Stimulated activated CD4-positive, alpha-beta T cell treated with anti-CD3 and anti-CD28 coated beads, Interleukin-15, amount 100 ng/mL, for 1 hour (primary cell): ENCODE measurements at places on chromosomes 1 and 21.

DNA sequence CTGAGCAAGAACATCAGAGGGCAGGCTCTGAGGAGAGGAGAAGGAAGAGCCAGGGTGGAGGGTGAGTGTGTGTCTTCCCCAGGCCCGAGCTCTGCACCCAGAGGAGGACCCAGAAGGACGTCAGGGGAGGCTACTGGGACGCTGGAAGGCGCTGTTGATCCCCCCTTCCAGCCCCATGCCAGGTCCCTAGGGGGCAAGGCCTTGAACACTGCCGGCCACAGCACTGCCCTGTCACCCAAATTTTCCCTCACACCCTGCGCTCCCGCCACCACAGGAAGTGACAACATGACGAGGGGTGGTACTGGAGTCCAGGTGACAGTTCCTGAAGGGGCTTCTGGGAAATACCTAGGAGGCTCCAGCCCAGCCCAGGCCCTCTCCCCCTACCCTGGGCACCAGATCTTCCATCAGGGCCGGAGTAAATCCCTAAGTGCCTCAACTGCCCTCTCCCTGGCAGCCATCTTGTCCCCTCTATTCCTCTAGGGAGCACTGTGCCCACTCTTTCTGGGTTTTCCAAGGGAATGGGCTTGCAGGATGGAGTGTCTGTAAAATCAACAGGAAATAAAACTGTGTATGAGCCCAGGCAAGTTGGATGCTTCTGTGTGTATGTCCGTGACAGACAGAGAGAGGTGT, 17.1 kb downstream of the BCAN start:
- DNase-seq, result no peak

DNA sequence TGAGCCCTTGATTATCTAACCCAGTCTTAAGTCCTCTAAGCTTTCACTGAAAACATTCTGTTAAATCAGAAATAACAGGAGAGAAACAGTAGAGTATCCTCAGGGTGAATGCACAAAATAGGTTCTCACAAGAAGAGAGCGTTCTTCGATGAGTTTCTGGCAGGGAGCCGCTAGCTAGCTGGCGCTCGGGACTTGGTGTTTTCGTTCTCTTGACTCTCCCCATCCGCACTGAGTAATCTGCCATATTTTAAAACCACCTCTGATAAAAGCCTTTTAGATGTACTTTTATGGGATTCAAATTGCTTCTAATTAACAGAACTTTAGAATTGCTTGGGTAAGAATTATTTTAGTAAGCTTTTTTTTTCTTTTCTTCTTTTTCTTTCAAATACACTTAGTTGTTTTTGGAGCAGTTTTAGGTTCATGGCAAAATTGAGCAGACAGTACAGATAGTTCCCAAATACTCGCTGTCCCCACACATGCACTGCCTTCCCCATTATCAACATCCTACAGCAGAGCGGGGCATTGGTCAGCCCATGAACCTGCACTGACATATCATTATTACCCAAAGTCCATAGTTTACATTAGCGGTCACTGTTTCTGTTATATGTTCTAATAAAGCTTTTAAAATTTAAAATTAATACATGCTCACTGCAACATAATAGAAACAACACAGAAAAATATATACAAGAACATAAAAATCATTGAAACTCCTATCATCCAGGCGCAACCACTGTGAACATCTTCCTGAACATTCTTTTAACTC, 35.4 kb downstream of the PRDM2 start:
- DNase-seq, result no peak

DNA sequence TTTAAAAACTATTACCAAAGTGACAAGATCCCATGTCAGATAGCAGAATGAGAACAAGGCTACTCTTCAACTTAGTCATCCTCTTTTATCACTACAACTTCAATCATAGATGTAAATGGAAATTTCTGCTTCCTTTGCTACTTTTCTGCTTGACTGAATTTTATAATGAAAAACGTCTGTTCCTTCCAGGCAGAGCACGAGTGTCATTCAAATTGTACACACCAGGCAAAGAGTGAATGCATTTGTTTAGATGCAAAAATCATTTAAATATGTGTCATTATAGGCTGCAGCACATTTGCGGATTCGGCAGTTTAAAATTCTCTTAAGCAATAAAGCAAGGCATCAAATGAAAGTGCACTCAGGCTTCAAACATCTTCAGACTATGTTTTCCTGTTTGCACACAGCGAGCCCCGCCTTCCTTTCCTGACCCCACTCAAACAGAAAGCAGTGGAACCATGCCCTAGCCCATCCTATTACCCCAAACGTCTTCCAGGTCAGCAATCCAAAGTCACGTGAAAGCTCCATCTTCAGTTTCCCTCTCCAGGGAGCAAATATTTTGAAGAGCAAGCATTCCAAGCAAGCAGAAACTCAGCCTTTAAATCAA, 99.6 kb downstream of the APP start:
- no peak for DNase-seq

- no peak for DNase-seq
Observed at GRCh38 chr1:2446394-2446793, 29.7 kb upstream of the PLCH2 start.

DNA sequence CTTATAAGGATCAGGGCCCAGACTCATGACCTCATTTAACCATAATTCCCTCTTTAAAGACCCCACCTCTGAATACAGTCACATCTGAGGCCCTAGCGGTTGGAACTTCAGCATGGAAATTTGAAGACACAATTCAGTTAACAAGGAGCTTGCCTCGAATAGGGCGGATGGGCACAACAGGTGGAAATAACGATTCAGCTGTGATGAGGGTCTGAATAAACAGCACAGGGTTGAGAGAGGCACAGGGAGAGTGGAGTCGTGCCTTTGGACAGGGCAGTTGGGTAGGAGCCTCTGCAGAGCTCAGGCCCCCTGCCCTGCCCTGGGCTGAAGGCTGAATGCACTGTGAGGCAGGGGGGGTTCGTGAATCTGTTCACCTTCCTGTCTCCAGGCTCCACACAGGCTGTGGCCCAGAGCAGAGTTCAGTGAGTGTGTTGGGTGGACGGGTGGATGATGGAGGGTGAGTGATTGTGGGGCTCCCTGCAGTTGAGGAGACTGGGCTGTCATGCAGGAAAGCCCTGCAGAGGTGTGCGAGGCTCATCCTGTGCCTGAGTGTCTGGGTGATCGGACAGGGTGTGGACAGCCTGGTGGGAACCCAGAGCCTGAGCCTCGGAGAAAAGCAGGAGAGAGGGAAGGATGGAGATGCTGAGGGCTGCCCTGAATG, 243.1 kb downstream of the FOXD2 start:
- DNase-seq, result no peak

GRCh38 chr1:2206813-2207487, 12.4 kb upstream of the FAAP20 start:
- DNase-seq, result no peak

DNA sequence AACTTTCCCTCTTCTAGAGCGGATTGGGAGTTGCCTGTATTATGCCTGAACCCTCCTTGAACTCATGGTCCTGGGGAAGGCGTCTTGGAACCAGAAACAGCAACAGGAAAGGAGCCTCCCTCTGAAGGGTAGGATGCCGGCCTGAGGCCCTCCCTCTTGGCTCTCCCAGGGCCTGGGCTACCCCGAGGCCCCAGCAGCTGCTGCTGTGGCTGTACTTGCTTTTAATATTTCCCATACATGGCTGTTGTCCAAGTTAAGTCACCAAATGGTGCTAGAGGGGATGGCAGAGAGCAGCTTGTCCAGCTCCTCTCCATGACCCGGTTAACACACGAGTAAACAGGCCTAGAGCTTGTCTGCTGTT, 10.5 kb downstream of the CHRNB2 start:
- DNase-seq, result no peak

GRCh38 chr1:111361761-111362160, 65.8 kb downstream of the OVGP1 start:
- DNase-seq, result no peak

- no peak for DNase-seq
Observed at GRCh38 chr1:243923292-243924171, 73.5 kb upstream of the AKT3 start.

DNA sequence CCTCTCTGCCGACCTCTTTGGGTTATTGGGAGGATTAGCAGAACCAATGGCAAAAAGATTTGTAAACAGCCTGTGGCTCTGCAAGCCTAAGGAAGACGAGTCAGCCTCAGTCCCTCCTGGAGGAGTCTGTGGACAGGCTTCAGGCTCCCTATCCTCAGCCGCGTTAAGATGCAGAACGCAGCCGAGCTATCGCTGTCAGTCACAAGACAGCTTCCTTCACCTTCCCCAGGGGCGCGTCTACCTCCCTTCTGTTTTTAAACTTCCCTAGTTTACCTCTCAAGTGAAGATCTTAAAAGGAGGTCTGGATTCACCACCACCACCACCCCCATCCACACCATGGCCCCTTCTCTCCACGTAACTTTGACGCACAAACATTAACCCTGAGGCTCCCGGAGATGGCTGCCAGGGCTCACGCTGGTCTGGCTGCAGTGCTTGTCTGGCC, 738 bp downstream of the CAMK1G start:
- no peak for DNase-seq

- DNase-seq, result no peak
Observed at GRCh38 chr1:40224040-40224439, 23.7 kb upstream of the TMCO2 start.

DNA sequence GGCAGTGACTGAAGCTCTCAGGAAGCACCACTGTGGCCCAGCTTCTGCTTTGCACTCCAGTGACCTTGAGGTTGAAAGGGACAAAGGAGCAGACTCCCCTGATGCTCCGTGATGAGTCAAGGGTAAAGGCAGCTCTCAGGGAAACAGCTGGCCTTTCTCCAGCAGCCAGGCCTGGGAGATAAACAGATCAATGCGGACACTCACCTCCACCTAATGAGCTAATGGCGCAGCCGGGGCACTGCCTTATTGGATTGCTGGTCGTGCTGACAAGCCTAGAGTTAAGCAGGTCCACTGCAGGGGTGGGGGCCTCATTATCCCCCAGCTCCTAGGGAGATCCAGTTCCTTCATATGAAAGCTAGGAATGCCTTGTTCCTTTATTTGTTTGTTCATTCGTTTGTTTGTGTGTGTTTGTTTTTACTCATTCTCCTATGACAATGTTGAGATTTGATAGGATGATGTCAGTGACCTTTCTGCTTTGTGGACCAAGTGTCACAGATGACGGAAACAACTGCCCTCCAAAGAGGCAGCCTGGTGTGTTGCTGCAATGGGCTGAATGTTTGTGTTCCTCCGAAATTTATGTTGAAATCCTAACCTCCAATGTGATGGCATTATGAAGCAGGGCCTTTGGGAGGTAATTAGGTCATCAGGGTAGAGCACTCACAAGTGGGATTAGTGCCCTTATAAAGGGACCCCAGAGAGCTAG, 141.4 kb upstream of the BEND5 start:
- no peak for DNase-seq

DNA sequence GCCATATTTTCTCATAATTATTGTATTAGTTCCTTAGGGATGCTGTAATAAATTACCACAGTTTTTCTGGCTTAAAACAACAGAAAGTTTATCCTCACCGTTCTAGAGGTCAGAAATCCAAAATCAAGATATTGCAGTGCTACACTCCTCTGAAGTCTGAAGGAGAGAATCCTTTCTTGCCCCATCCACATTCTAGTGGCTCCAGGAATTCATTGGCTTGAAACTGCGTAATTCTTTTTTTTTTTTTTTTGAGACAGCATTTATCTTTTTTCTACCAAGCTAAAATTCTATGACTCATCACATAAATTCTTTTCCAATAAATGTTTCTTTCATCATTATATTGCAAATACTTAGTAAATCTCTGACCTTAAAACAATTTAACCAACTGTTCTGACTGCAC, 451.0 kb upstream of the RGS18 start:
- no peak for DNase-seq

DNA sequence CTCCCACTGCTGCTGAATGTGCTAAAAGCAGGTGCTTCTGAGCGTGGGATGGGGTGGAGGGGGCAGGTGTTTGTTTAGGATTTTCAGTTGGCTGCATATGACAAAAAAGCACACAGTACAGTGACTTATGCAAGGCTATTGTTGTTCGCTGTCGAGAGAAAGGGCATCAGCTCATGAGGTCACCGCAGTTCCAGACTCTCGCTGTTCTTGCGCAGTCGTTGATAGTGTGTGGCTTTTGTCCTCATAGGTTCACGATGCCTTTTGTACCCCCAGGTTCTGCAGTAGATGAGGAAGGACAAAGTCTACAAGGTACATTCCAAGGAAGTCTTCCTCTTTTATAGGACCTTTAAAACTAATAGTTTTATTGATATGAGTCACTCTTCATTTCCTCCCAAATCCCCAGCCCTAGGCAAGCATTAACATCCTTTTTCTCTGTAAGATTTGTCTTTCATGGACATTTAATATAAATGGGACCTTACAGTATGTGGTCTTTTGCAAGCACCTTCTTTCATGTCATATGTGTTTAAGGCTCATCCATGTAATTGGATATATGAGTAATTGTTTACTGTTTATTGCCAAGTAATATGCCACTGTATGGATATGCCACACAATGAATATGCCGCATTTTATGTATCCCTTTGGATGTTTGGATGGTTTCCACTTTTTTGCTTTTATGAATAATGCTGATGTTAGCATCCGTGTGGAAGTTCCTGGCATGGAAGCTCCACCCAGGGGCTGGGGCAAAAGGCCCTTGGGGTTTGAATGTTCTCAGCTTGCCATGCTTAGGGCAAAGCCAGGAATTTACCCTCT, 14.5 kb upstream of the NLRP3 start:
- DNase-seq, result no peak

GRCh38 chr1:54850069-54850730, 36.8 kb downstream of the DHCR24 start:
- DNase-seq, result no peak

DNA sequence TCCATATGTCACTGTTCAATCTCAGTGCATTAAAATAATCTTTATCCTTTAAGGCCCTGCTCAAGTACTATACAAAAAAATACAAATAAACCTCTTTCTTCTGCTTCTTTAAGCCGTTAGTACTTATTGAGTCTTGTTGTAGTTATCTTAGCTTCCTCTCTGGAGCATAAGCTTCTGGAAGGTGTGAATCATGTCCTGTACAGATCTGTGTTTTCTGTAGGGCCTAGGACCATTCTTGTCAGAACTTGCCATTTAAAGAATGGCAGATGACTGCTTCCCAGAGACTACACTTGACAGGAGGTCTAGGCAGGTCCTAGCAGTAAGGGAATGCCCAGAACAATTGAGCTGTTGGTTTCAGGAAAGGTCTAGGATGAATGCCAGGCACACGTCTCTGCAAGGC, 12.9 kb downstream of the NEK7 start:
- no peak for DNase-seq

DNA sequence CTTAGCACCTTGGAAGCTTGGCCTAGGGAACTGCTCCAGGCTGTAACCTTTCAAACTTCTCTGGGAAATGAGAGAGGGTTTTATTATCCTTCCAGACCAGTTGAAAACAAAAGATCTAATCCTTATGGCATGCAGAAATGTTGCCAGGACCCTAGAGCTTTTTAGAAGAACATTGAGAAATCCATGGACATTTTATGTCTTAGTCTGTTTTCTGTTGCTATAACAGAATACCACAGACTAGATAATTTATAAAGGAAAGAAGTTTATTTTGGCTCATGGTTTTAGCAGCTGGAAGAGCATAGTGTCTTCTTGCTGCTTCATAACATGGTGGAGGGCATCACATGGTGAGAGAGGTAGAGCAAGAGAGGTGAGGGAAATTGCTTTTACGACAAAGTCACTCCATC, 25.8 kb downstream of the OSBPL9 start:
- no peak for DNase-seq

GRCh38 chr1:174051956-174052355, 29.8 kb upstream of the RC3H1 start:
- DNase-seq, result no peak
